ENCODE measurements at places on chromosomes 5 and 9. TPM values are rescaled to one million over a fixed set of nuclear protein-coding genes. Genes with fewer than 3 reads are reported as not detected.

- DNase-seq = no peak
These were observed 73.8 kb upstream of the PCA3 start for GRCh38 chr9:76690246-76690972.

SEMA6A gene
- 25.1 TPM for total RNA-seq

IL13 gene
- not detected for total RNA-seq

FAM78A gene
- total RNA-seq = under 0.01 TPM

- DNase-seq = peak; percentile 91
These were observed 72.1 kb upstream of the ATP10B start for GRCh38 chr5:160923936-160924710.

SNX2 gene
- total RNA-seq = 34.0 TPM

IL4 gene
- total RNA-seq = not detected

DNA sequence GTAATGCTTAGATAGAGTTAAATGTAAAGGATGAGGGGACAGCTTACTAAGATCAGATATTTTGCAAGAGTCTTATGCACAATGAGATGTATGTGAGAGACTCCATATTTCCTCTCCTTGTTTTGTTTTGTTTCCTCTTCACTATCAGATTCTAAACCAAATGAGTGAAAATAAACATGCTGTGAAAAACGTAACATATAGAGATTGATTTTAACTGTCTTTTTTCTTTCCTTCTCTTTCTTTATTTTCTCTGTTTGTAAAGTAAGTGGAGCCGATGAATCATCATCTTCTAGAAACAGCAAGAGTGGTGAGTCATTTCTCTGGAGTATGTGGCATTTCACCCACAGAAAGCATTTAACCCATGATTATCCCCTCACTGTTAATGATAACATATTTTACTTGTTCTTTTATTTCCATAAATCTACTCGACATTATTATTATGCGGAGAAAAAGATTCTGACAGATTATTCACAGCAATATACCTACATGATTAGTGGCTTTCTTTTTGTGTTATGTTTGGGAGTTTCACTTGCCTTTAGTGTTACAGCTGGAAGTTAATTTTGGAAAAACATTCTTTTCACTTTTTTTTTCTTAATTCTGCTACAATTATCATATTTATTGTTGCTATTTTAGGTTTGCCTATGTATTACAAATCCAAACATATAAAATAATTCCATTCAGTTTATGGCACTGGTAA, 2.1 kb upstream of the ANXA1 start:
- no peak for DNase-seq

CDH18 gene
- total RNA-seq = 2.0 TPM

GRCh38 chr5:38634568-38635369, 78.3 kb upstream of the LIFR start:
- no peak for DNase-seq

CDK9 gene
- total RNA-seq = 58.7 TPM
